CD4-positive, alpha-beta T cell (primary cell): ENCODE measurements at places on chromosomes 2 and 18.

- DNase-seq: peak; percentile 36
Measured at GRCh38 chr2:24826773-24827145, 33.5 kb downstream of the CENPO start.

DNA sequence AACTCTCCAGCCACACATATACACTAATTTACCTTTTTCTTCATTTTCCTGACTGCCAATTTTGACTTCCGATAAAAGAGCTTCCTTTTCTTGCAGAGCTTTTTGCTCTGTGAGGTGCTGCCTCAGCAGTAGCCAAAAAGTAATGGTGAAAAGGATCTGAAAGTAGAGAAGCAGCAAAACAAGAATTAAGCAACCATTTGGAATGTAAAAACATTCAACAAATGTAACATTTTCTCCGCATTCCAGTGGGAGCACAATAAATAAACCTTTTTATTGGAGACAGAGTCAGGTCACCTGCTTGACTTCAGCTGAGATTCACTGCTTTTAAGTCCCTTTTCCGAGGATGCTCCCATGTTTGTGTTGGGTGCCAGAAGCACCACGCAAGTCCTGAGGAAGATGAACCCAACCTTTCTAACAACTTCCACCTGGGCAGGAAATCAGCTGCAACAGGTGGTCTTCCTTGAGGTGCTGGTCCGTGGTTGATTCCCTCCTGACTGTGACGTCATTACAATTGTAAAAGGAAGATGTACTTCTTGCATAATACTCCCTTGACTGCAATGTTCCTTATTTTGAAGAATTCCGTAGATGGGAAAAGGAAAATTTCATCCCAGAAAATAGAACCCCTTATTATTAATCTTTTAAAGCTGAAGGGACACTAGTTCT is 265.5 kb downstream of the NAPG start:
- no peak for DNase-seq

GRCh38 chr2:220785178-220785577 is 786.9 kb downstream of the EPHA4 start:
- no peak for DNase-seq

- no peak for DNase-seq
Measured at GRCh38 chr2:188345831-188346458, 54.3 kb downstream of the GULP1 start.

- DNase-seq: no peak
Measured at GRCh38 chr2:193228276-193228675, 1033.5 kb upstream of the TMEFF2 start.

- no peak for DNase-seq
Measured at GRCh38 chr2:177245010-177245422, 19.5 kb downstream of the NFE2L2 start.

- no peak for DNase-seq
Measured at GRCh38 chr18:14189858-14190257, 57.6 kb upstream of the ZNF519 start.

GRCh38 chr2:54855434-54855833 is 132.0 kb downstream of the EML6 start:
- no peak for DNase-seq

GRCh38 chr2:152564754-152565551 is 152.3 kb downstream of the PRPF40A start:
- no peak for DNase-seq

DNA sequence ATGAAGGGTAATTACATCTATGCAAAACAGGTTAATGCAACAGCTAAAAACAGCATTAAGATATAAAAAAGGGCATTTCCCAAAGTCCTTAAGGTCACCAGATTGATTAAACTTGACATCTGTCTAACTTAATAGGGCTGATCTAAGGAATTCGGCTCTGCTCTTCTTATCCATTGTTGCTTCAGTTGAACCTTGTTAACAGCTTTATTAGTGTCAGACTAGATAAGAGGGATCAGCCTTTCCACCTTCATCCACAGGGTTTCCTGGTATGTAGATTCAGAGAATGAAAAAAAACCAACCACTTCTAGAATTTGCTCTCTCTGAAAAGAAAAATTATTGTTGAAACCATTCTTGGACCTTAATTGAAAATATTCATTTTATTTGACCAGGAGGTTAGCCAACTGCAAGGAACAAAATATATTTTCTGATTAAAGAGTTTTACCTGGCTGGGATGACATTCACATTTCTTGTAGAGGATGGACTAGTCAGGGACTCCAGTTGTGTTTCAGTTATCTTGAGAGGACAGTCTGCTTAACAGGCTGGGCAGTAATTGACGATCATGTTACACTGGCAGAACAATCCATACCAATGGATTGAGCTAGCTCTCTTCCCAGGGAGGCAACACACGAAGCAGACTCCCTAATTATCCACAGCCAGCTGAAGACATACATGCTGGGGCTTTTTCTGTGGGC is 357.4 kb upstream of the ACVR2A start:
- DNase-seq: no peak

GRCh38 chr2:98123286-98123685 is 36.3 kb downstream of the VWA3B start:
- no peak for DNase-seq

GRCh38 chr2:26363323-26363722 is 16.7 kb upstream of the ADGRF3 start:
- DNase-seq: no peak

DNA sequence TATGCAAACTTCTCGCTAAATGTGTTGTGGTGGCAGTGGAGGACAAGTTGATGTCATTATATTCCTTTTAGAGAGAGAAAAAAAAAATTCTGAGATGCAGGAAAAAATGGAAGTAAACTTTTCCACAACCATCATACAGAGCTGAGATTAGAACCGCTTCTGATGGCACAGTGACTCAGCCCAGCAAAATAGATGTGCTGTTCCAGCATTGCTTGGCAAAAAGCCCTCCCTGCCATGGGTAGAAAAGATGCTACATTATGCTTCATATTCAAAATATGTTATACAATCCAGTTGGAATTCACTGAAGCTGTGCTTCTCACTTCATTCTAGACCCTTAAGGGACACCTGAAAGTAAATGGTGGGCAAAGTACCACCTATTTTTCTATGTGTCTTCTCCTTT is 1047.6 kb upstream of the FANCL start:
- DNase-seq: no peak

DNA sequence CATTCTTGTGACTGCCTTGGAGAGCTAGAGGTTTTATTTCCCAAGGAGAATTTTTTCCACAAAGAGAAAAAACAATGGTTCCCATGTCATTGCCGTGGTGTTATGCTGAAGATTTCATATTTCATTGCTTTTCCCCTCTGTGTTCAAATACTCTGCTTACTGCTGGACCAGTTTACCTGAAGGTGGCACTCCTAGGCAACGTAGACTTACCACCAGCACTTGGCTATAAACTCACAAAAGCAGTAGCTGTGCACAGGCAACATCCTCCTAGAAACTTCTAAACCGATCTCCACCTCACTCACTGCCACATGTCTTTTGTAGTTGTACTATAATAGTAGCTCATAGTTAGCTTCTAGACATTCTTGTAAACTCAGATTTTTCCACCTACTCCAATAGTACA is 1319.7 kb upstream of the CRIM1 start:
- no peak for DNase-seq

- no peak for DNase-seq
Measured at GRCh38 chr2:220377482-220378155, 750.2 kb downstream of the SLC4A3 start.

DNA sequence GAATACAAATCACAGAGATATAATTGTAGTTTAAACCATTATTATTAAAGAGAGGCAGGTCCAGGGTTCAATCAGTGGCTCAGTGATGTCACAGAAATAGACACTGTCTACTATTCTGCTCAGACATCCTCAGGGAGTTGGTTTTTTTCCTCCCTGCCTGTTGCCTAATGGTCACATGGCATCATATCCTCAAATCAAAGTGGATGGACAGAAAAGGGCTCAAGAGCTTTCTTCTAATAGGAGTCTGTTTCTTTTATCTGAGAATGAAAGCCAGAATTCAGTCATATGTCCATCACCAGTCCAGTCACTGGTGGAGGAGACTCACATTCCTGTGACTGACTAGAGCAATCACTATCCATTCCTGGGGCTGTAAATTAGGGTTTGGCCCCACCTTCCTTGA is 27.9 kb upstream of the EPC2 start:
- DNase-seq: no peak

DNA sequence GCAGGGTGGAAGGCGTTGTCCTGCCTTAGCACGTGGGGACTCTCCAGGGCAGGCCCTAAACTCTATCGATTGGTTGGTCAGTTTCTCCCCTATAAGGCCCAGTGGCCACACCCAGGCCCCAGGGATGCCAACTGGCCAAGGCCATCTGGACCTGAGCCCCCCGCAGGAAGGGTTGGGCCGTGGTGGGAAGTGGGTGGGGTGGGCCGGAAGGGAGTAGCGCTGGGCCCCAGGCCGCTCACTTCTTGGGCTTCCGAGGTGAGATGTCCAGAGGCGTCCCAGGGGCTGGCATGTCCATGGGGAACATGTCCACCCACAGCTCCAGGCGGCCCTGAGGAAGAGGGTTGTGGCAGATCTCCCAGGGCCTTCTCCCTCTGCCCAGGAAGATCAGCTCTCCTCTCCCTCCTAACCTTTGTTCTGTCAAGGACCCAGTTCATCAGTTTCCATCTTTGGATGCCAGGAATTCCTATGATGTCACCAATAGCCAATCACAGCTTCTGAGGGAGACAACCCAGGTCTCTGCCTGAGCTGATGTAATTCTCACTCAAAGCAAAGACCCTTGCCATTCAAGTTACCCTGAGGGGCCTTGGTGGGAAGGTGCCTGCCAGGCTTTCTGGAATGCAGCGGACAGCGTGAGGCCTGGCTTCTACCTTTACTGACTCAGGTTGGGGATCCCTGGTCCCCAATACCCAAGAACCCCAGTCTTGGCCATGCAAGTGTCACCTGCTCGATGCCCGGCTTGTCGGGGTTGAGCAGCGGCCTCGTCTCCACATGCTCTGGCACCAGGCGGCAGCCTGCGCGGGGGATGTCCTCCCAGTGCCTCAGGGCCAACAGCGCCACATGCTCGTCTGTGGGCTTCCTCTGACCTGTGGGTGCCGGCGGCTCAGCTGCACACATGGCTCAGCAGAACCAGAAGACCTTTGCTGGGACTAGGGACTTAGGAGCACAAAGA is 14.4 kb downstream of the OTOF start:
- DNase-seq: no peak

GRCh38 chr2:1518331-1518803 is 105.1 kb downstream of the TPO start:
- DNase-seq: no peak

DNA sequence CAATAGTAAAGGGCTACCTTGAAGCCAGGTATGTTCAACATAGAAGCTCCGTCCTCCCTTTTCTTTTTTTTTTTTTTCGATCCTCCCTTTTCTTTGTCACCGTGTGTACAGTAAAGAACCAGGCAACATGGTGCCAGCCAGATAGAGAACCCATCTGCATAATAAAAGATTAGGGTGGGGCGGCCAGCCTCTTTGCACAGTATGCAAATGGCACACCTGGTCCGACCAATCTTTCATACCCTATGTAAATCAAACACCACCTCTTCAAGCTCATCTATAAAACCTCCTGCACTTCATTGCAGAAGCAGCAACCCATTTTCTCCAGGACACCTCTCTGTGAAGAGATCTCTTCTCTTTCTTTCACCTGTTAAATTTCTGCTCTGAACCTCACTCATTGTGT is 7.3 kb upstream of the WDR33 start:
- no peak for DNase-seq

DNA sequence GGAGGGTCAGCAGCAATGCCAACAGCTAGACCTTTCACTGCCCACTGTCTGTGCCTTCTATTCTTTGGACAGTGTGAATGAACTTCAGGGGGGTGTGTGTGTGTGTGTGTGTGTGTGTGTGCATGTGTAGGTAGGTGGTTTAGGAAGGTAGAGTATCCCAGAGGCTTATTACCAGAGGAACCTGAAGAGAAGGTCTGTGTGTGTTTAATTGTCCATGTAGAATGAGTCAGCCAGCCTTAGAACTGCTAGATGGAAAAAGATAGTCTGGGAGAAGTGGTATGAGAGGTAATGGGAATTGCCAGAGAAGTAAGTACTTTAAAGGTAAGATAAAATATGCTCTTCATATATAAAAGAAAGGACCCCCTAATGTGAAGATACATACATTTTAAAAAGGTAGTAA is 522.2 kb downstream of the PIK3C3 start:
- no peak for DNase-seq

GRCh38 chr2:40507432-40507831 is 55.5 kb upstream of the SLC8A1 start:
- DNase-seq: no peak
